M059J (cell line): ENCODE measurements at places on chromosomes 7 and 10. TPM values are rescaled to one million over a fixed set of nuclear protein-coding genes. Genes with fewer than 3 reads are reported as not detected.

The ERVW-1 gene
- total RNA-seq = 0.02 TPM in 1 of 2 replicates, not detected in the other

The SFTPA1 gene
- not detected in 2 replicates for total RNA-seq

The SCART1 gene
- 0.20 TPM in 2 replicates for total RNA-seq

The POP7 gene
- 55.9 and 69.5 TPM in 2 replicates for total RNA-seq

The MINDY4 gene
- total RNA-seq = 1.8 and 3.3 TPM in 2 replicates

The CCL24 gene
- not detected in 2 replicates for total RNA-seq

The C10orf105 gene
- total RNA-seq = not detected in 2 replicates

The EBF3 gene
- not detected in 2 replicates for total RNA-seq

The CCZ1 gene
- total RNA-seq = 92.8 and 114 TPM in 2 replicates

The ZNF248 gene
- total RNA-seq = 3.1 and 5.5 TPM in 2 replicates

The C1QL3 gene
- total RNA-seq = not detected in 2 replicates

The DYNC1I1 gene
- total RNA-seq = 2.4 and 4.4 TPM in 2 replicates

The XRCC2 gene
- total RNA-seq = 9.4 and 11.2 TPM in 2 replicates

The ATOH7 gene
- 0.07 TPM in 1 of 2 replicates, not detected in the other for total RNA-seq

The SPDYE2 gene
- not detected in 2 replicates for total RNA-seq

The PRSS37 gene
- not detected in 2 replicates for total RNA-seq

The NEUROD6 gene
- not detected in 2 replicates for total RNA-seq

The GPR26 gene
- not detected in 2 replicates for total RNA-seq

DNA sequence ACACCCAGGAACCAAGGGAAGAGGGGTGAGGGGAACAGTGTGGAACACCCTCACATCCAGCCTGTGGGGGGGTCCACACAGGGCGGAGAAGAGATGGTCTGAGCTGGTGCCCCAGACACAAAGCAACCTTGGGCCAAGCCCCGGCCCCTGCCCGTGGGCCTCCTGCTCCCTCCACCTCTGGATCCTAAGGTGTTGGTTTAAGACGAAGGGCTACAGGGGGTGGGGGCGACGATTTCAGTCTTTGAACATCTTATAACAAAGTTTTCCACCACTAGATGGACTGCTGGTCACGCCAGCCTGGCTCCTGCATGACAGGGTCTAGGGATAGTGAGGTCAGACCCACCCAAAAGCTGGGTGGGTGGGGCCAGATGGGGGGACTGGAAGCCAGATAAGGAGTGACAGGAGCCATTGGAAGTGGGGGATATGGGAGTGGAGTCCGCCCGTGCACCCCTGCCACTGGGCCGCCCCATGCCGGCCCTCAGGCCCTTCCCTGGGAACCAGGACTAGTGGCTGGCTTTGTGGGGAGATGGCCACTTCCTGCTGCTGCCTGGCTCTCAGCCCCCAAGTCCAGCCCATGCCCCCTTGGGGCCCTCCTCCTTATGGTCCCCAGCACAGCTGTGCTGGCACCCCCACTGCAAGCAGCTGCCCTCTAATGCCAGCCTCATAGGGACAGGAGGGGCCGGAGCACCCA lies 98.4 kb downstream of the RGS10 start:
- DNase-seq = no peak

- no peak for DNase-seq
Observed at GRCh38 chr10:15460661-15461060, 89.6 kb upstream of the FAM171A1 start.

DNA sequence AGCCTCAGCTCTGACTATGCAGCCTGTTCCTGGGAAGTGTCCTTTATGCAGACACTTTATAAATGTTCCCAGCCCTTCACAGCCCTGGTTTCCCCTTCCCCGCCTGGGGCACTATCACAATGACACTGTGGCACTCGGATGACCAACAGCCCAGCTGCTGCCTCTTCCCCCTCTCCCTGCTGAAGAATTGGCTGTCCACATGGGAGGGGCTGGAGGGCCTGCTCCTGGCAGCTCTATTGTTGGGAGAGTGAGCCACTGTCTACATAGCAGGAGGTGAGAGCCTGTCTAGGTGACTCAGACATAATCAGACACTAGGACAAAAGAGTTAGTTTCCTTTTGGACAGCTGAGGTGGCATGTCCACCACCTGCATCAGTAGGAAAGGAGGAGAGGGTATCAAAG lies 437.5 kb downstream of the PLXNA4 start:
- peak; percentile 73 for DNase-seq

DNA sequence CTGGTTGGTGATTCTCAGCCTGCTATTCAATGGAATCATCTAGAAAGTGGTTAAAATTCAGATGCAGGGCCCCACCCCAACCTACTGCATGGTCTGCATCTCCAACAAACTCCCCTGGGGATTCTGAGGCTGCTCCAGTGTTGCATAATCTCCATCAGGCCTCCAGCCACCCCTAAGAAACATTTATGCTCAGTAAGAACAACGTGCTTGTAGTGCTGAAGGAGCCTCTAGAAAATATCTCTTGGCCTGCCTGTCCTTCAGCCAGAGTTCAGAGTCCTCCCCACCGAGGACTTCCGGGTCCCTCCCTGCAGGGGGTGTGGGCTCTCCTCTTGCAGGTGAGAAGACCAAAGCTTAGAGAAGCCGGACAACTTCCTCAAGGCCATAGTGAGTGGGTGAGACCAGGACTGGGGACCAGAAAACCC lies 159.8 kb downstream of the SH3PXD2A start:
- DNase-seq = no peak

DNA sequence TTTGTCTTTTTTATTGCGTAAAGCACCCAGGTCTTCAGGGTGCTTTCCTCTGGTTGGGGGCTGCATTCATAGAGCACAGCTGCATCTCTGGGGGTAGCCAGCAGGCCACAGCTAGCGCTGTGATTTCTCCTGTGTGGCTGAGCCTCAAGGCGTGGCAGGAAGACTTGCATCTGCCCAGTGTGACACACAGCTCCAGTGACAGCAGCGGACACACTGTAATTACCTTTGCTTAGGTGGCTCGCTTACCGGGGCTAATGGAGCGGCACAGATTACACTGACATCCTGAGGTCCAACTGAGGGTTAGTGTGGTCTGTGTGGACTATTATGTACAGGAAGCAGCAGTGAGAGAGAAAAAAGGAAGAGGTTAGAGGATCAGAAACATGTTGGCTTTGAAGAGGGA lies 27.1 kb downstream of the ABCB4 start:
- DNase-seq = no peak

- DNase-seq = peak; percentile 16
Observed at GRCh38 chr7:90568213-90568612, 27.9 kb upstream of the CDK14 start.

DNA sequence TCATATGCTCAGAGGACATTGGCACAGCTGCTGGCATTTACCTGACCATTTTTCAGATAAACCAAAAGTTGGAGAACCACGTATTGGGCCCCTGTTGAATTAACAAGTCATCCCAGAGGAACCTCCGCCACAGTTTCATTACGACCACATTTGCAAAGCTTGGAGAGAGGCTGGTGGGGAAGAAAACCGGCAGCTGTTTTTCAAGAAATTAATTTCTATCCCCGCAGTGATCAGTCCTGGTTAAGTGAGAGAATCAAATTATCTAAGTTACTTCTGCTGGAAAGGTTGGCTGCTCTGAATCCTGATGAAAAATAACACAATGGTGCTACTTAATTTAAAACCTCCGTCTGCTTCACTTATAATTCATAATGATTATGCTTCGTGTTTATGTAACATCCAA lies 737.1 kb upstream of the AUTS2 start:
- DNase-seq = no peak

DNA sequence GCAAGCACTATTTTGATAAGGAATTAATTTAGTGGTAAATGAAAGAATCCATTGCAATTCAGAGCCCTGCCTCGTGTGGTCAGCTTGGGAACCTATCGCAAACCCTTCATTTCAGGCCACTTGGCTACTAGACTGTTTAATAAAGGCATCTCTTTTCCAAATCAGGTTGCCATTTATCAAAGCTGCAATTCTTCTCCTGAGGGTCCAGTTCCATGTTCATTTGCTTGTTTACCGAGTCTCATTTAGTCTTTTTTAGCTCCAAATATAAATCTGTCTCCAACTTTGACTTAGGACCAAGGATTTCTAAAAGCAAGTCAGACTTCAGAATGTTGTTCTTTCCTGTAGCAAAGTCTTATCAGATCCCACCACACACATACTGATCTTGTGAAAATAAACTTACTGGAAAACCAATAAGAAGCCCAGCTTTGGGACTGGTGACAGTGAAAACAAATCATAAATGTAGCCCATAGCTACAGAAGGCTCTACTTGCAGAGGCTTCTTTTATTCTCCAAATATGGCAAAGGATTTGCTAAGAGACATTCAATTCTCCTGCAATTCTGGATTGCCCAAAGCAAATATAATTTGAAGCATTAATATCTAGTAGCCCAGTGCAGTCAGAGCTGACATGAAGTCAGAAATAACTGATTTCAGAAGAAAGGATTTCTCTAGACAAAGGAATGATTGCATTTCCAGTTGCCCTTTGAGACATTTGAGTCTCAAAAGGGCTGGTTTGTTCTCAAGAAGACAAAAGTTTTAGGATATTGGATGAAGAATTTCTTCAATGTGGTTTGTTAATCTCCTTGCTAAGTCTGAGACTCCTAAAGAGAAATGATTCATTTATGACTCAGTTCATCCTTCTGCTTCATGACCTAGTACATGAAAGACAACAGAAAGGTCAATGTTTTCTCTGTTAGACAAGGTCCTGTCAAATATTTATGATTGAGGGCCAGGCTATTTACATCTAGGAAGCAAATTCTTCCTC lies 28.0 kb downstream of the PPP1R3C start:
- peak; percentile 79 for DNase-seq

DNA sequence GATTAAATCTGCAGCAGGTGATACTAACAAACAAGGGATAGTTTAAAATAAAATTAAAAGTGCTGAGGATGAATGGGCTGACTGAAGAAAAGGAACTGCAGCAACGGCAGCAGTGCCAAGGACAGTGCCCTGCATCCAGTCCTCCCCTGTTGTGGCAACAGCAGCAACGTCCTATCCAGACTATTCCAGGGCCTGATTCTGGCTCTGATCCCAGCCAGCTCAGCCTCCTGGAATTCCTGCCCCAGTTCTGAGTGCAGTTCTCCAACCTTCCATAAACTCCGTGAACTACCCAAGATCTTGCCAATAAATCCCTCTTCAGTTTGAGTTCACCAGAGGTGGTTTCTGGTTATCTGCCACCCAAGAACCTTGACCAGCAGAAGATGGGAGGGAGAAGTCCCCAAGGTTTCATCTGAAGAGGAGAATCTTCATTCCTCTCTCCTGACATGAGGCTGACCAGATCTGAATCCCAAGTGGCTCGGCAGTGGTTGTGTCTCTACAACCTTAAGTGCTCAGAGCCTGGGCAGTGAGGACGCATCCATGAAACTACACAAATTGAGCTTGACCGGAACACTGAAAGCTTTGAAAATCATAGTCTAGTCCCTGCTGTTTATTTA lies 115.8 kb downstream of the SORBS1 start:
- DNase-seq = peak; percentile 88

DNA sequence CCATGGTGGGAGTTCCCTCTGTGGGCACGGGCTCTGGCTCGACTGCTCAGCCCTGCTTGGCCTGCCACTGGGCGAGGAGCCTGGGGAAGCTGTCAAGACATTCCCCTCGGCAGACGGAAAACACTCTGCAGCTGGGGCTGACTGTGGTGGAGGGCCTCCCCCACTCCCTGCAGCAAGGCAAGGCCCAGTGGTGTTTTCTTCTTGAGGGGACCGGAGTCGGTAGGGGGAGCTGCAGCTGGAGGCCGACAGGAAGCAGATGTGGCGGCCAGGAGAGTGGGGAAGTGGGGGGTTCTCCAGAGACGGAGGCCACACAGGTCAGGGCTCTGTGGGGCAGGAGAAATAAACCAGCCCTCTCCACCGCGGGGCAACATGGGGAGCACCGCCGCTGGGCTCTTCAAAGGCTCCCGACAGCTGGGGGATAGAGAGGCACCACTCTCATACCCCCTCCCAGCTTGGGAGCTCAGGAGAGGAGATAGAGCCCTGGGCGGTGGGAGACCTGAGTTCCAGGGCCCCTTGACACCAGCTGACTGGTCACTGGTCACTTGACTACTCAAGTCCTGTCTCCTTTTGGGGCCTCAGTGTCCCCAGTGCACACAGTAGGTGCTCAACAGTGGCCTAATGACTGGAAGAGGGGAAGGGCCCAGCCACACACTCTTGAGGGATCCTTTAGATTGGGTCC lies 43.4 kb downstream of the PPIF start:
- DNase-seq = no peak

DNA sequence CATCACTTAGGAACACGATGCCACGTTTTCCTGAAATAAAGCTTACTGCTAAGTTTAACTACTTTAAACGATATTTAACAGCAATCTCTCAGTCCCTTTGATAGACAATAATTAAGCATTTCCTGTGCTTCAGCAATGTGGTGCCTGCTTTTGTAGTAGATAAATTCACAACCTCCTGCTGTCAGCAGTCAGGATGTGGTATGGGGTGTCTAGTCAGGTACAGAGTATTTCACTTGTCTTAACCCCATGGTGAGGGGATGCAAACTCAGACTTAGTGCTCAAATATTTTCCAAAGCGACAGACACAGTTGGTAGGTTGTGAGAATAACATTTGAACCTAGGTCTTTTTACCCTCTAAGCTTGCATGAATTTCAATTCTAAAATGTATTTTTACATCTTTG lies 526.2 kb upstream of the PFKP start:
- no peak for DNase-seq

DNA sequence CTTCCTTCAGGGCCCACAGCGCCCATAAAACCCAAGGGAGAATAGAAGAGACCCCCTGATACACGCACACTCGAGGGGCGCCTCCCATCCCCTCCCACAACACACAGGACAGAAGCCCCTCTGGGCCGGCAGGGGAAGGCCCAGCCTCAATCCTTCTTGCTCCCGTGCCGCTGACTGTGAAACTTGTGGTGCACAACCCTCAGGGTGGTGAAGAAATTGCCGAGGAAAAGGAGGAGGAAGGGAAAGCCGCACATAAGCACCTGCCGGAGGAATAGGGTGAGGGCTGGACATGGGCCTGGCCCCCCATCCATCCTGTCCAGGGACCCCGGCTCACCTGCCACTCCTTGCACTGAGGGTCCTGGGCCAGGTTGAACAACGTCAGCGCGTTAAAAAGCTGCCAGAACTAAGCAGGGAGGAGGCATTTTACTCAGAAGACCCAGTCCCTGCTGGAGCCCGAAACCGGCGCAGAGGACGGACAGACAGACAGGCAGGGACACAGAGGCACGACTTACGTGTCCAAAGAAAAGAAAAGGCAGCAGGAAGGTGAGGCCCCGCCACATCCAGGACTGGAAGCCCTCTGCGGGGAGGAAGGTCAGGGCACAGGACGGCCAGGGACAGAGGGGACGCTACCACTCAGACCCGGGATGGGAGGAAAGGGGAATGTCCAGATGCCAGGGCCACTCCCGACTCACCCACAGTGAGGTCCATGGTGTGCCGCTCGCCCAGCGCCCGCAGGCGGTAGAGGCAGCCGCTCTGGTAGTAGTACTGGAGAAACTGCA lies 7.2 kb downstream of the TMEM120A start:
- no peak for DNase-seq

GRCh38 chr7:88014581-88014980 lies 80.5 kb downstream of the ADAM22 start:
- no peak for DNase-seq

- peak; percentile 94 for DNase-seq
Observed at GRCh38 chr10:69696073-69696731, 66.2 kb downstream of the FAM241B start.
